ENCODE measurements at places on chromosomes 3 and 15. TPM values are rescaled to one million over a fixed set of nuclear protein-coding genes. Genes with fewer than 3 reads are reported as not detected.

GRCh38 chr3:183904833-183905780 is 20.4 kb upstream of the PARL start:
- no peak for DNase-seq

- DNase-seq: no peak
These were observed 551.9 kb upstream of the GOLIM4 start for GRCh38 chr3:168647582-168647981.

The FYTTD1 gene
- 65.2 TPM for total RNA-seq

DNA sequence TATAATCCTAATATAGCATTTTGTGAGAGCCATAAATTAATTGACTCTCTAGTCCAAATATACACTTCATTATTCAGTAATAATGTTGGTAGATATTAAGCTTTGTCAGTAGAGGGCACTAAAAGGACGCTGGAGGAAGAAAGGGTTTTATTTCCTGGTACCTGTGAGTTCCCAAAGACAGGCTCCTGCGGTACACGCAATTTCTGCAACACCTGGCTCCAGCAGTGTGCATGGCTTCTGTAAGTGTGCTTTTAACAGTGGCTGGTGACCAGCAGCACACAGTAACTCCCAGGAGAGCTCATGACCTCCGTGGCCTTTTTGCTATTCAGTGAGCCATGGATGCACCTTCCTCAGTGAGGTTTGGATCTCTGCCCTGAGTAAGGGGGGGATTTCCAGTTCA is 338.3 kb upstream of the ZNF385D start:
- DNase-seq: no peak

The P2RY12 gene
- total RNA-seq: 1.4 TPM

The TRPM1 gene
- total RNA-seq: not detected

The CLDN18 gene
- not detected for total RNA-seq

DNA sequence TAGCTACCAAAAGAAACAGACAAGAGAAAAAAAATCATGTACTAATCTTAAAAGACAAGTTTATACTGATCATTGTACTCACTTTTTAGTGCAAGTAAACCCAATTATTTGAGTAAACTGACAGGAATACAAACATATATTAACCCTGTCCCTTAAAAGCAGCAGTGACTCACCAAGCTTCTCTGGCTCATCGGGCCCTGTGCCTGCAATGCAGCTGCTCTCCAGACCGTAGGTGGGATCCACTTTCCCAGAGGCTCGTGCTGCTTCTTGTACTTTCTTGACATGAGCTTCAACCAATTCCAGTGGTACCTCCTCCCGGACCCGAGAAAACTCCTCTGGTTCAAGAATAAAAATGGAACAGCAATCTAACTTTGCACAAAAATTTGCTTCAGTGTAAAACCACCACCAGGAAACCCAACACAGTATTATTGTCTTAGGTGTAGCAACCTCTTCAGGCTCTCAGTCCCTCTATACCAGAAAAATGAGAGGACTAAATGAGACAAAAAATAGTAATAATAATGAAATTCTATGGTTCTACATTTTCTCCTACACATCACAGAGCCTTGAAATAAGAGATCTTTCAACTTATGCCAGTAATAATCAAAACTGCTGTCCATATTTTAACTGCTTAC is 82.6 kb upstream of the CSPG5 start:
- no peak for DNase-seq

DNA sequence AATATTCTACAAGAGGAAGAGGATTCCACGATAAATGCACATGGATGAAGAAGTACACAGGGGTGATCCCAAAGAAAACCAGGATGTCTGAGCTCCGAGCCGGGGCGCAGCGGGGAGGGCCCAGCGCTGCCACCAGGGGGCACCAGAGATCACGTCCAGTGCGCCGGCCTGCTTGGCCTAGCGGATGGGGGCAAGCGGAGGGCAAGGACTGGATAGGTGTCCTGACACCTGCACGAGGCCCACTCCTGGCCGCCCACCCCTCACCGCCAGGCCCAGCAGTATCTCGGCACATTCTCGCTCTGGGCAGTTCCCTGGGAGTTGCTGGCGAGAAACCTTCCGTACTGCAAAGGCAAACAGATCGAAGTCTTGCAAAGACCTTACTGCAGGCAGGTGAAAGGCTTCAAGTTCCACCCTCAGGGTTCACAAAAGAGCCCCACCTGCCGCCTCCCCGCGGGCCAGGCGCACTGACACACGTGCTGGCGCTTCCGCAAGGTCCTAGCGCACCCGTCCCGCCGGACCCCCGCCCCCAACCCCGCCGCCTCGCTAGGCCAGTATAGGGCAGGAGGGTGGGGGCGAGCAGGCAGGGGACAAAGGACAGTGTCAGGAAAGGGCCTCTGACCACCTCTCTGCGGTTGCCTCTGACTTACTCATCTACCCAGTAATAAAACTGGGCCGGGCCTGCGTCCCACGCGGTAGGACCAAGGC is 3.3 kb downstream of the ANKRD63 start:
- peak; percentile 92 for DNase-seq

GRCh38 chr15:75925440-75925839 is 21.8 kb downstream of the FBXO22 start:
- DNase-seq: no peak

GRCh38 chr3:20280257-20280656 is 94.3 kb upstream of the SGO1 start:
- no peak for DNase-seq

The AGBL1 gene
- not detected for total RNA-seq

GRCh38 chr3:36648241-36649034 is 115.9 kb downstream of the DCLK3 start:
- DNase-seq: no peak

DNA sequence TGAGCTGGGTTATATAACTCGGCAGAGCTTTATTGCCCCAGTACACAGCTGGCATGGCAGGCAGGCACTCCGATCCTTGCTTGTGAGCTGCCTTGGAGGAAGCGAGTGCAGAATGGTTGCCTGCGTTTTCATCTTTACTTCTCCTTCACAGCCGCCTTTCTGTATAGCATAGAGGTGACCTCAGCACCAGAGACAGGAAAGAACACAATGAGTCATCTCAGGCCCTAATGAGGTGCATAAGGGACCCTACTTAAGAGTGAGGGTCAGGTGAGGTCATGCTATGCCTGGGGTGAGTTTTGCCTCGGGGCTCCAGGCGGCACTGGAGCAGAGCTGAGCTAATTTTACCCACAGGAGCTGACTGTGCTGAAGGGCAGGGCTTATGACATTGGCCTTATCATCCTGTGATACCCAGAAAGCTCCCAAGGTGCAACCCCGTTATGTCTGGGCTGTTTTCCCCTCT is 43.5 kb downstream of the LPP start:
- no peak for DNase-seq

DNA sequence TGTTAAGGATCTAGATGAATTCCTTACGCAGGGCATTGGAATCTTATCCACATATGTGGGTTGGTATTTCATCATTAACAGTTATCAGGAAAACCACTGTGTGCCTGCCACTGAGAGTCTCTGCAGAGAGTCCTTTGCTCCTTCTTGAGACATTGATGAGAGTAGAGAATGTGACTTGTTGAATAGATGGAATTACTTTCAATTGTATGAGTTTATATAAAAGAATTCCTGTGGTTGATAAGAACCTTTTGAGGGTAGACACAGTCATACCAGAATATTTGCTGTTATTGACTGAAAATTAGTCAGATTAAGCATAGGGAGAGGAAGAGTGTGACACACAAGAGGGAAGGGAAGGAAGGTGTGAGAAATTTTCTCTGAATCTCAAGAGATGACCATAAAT is 30.8 kb downstream of the ARHGEF26 start:
- no peak for DNase-seq

DNA sequence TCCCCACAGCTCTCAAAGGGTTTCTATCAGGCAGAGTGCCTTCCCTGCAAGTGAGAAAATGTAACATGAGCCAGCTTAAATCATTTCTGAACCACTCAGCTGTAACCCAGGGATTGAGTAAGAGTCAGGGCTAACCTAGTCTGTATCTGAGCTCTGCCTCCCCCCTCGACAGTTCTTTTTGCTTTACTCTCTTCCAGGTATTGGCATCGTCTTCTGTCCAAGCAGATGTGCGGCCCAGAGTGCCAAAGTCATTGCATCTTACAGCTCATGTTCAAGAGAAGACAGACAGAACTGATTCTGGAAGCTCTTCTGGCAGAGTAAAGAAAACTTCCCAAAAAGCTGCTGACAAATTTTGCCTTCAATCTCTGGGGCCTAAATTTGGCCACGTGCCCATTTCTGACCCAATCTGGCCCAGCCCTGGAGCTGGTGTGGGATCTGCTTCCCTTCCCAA is 74.8 kb downstream of the ABHD5 start:
- DNase-seq: no peak

GRCh38 chr3:195532345-195532744 is 10.8 kb downstream of the PPP1R2 start:
- no peak for DNase-seq

The GOLGA6D gene
- not detected for total RNA-seq

DNA sequence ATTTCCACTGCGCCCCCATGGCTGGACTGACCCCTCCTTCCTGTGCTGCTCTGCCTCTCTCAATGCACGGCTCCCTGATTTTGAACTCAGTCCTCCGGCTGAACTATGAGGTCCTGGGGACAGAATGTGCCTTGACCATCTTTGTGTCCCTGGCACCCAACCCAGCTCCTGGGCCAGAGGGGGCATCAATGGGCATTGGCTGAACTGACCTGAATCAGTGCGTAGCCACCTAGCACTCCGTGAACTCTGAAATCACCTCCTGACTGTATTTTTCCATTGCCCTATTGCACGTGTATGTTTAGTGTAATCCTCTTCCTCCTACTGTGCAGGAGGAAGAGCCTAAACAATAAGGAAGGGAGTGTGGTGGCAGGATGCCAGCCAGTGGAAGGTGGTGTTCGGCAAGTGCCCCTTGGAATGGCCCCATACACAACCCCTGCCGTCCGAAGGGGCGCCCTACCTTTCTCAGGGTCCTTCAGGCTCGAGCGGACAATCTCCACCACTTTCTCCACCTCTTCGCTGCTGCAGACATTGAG is 33.5 kb downstream of the BDH1 start:
- no peak for DNase-seq

- DNase-seq: no peak
These were observed 116.1 kb upstream of the DNAJC19 start for GRCh38 chr3:181105646-181106045.

The COL6A5 gene
- total RNA-seq: not detected

DNA sequence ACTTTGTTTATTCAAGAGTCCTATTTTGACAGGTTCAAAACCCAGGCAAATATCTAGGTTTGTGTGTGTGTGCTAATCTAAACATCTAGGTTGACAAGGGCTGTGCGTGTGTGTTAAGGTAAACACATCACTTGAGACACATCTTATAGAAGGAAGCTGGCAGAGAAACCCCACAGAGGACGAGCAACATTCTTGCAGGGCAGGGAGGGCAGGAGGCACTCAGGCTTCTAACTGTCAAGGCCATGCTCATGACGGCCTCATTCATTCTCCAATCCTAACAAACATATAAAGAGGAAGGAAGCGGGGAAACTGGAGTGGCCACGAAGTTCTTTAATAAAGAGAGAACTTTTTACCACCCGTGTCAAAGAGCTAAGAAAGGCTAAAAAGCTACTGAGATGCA is 43.4 kb downstream of the SLCO2A1 start:
- DNase-seq: no peak

DNA sequence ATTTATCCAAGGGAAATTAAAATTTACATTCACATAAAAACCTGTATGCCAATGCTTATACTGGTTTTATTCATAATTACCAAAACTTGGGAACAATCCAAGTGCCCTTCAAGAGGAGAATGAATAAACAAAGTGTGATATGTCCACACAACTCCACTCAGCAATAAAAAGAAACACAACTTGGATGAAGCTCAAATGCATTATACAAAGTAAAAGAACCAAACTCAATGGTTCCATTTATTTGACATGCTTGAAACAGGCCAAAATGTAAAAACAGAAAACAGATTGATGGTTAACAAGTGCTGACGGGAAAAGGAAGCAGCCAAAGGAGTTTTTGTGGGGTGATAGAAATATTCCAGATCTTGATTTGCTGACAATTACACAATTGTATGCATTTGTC is 23.5 kb downstream of the OCA2 start:
- no peak for DNase-seq

The RAD51 gene
- total RNA-seq: 2.0 TPM

- no peak for DNase-seq
These were observed 80.2 kb downstream of the FMN1 start for GRCh38 chr15:33114374-33114717.

GRCh38 chr15:101318147-101318819 is 23.2 kb upstream of the SNRPA1 start:
- no peak for DNase-seq

DNA sequence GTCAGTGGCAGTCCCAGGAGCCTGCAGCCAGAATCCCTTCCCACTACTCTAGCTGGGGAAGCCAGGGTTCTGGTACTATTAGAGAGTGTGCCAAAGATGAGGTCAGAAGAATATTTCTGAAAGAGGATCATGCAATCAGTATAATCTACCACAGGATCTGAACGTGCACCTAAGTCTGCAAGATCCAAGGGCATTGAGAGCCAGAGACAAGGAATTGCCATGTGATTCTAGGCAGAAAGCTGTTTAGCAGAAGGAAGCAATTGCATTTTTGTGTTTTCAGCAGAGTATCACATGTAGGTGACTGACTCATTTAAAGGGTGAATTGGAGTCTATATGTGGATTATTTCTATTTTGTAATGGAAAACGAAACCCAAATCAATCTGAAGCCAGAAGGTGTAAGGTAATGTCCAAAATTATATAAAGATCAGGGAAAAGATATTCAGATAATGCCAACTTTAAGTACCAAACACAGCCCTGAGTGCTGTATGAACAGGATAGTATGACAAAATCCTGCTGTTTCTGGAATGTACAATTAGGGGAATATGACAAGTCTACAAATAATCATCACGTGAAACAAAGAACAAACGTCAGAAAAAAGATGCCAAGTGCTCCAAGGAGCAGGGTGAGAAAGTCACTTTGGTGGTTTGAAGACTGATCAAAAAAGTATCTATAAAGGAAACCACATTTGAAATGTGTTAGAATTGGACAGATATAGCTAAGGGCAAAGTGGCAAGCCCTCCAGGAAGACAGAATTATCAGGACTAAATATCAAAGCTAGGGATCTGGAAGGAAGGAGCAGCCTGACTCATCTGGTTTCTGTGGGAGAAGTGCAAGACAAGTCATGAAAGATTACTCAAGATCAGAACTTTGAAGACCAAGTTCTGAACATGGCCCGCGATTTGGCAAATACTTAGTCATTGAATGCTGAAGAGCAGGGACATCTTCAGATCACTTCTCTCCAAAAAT is 1036.6 kb downstream of the NTRK3 start:
- no peak for DNase-seq

- no peak for DNase-seq
These were observed 47.5 kb upstream of the SLC9A9 start for GRCh38 chr3:143895805-143896204.

DNA sequence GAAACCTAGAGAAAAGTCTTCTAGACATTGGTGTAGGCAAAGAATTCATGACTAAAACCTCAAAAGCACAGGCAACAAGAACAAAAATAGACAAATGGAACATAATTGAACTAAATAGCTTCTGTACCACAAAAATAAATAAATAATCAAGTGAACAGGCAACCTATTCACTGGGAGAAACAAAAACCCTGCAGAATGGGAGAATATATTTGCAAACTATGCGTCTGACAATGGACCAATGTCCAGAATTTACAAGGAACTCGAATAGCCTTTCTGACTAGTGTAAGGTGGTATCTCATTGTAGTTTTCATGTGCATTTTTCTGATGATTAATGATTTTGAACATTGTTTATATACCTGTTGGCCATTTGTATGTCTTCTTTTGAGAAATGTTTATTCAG is 37.0 kb upstream of the GCSAM start:
- no peak for DNase-seq

GRCh38 chr3:150603980-150604319 is 829 bp downstream of the SELENOT start:
- no peak for DNase-seq

The AMOTL2 gene
- 61.9 TPM for total RNA-seq
